Upper lobe of right lung (tissue), 1 donor: ENCODE measurements at places on chromosomes 5 and 9.

DNA sequence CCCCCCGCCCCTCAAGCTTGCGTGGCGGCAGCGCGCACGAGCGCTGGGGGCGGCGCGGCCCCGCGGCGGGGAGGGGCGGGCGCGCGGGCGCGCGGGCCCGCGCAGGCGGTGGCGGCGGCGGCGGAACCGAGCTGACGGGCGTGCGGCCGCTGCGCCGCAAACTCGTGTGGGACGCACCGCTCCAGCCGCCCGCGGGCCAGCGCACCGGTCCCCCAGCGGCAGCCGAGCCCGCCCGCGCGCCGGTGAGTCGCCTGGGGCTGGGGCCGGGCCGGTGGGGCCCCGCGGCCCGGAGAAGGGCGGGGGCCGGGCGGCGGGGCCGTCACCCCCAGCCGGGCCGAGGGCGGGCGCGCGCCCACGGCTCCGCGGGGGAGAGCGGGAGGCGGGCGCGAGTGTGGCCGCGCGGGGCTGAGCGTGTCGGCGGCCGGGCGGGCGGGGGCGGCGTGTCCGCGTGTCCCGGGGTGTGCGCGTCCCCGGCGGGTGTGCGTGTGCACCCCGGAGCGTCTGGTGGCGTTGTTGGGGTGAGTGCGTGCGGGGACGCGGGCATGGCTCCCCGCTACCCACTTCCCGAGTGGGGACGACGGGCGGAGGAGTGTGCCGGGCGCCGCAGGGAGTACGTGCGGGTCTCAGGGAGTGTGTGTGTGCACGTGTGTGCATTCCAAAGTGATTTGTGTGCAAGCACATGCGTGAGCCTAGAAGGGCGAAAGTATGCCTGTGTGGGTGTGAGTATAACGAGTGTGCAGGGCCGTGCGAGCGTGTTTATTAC, at the start of gene NEK6:
NEK6 (plus strand) TSS at position 106 of the 763 bp plus-strand sequence. CDS start 44,016 bp downstream, outside the sequence.
- peak; percentile 85 for DNase-seq

- no peak for DNase-seq
Measured at GRCh38 chr9:128005923-128006322, 25.1 kb upstream of the EEIG1 start.

DNA sequence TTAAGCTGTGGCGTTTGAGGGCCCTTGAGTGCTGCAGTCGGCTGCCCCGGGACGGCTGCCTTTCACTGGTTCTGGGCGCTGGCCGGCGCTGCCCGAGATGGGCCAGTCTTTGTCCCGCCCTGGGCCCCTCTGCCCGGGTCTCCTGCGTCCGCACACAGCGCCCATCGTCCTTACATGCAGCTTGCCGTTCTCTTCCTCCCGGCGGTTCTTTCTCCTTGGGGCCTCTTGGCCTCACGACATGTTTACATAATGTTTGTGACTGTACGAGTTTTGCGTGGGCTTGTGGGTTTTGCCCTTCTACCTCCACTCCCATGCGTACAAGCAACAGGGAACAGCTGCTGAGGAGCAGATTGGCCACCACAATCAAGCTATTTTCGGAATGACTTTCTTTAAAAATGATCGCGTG, 618 bp downstream of the TNPO1 start:
- DNase-seq: peak; percentile 84

- DNase-seq: no peak
Measured at GRCh38 chr5:54577937-54578653, 60.5 kb downstream of the SNX18 start.

DNA sequence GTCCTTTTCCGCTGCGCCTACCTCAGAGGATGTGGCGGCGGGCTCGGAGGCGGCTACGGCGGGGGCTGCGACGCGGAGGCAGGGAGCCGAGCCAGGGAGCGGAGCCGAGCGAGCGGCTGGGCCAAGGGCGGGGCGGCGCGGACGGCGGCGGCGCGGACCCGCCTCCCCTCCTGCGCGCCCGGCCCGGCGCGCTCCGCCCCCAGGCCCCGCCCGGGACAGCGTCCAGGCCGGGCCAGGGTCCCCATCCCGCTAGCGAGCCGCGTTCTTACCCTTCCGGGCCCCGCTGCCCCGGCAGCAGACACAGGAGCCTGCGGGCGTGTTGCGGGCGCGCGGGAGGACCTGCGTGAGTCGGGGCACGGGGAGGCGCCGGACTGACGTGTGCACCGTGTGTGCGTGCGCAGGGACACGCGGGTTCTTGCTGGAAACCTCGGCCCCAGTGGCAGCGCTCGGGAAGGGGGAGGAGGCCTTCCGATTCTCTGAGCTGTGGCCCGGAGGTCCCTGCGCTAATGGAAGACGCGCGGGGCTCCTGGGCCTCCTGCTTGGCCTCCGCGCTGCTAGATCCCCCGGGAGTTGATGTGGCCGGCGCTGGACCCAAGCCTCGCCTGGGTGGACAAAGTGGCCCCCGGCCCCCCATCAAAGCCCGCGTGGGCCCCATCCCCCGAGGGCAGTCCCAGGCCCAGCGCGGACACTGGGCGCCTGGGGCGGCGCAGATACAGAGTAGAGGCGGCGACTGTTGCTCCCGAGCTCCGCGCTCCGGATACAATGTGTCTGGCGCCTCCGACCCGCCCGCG, at the start of gene VDAC1:
VDAC1 (minus strand) TSS at position 350 of the 791 bp plus-strand sequence. CDS start 11,963 bp downstream, outside the sequence.
- DNase-seq: peak; percentile 92

GRCh38 chr9:20302197-20302596, 320.1 kb downstream of the MLLT3 start:
- DNase-seq: no peak

- no peak for DNase-seq
Measured at GRCh38 chr9:132671620-132672412, 1.6 kb downstream of the GTF3C4 start.

- DNase-seq: no peak
Measured at GRCh38 chr5:138468966-138469539, 3.8 kb downstream of the EGR1 start.
